Caco-2 (cell line): ENCODE measurements at places on chromosomes 5 and 9.

GRCh38 chr5:57119031-57119430 lies 54.8 kb upstream of the GPBP1 start:
- no peak overlapping the region for H3K4me3 ChIP-seq
- no peaks in the 10 kb centered on the region for H3K36me3 ChIP-seq
- no peak overlapping the region for H3K27ac ChIP-seq
- no peaks in the 10 kb centered on the region for H3K27me3 ChIP-seq
- DNase-seq: no peak
- H3K4me1 ChIP-seq: no peaks in the 10 kb centered on the region

GRCh38 chr9:137740312-137740711 lies 121.5 kb downstream of the EHMT1 start:
- H3K27me3 ChIP-seq: no peaks in the 10 kb centered on the region
- no peaks in the 10 kb centered on the region; the same call in 1 of the 2 replicates for H3K36me3 ChIP-seq
- H3K4me3 ChIP-seq: no peak overlapping the region

DNA sequence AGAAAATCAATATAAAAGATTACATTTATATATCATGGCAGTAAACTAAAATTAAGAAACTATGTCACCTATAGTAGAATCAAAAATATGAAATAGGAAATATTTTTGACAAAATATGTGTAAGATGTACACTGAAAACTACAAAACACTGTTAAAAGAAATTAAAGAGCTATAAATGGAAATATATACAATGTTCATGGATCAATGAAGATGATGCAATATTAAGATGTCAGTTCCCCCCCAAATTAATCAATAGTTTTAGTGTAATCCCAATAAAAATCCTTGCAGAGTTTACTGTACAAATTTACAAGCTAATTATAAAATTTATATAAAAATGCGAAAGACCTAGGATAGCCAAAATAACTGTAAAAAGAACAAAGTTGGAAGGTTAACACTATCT lies 173.0 kb upstream of the ADRA1B start:
- H3K4me3 ChIP-seq: no peak overlapping the region
- H3K27me3 ChIP-seq: no peaks in the 10 kb centered on the region
- DNase-seq: no peak
- no peaks in the 10 kb centered on the region for H3K4me1 ChIP-seq
- no peaks in the 10 kb centered on the region for H3K36me3 ChIP-seq

GRCh38 chr5:172603251-172603806 lies 37.7 kb upstream of the NEURL1B start:
- peak; percentile 16 for DNase-seq
- H3K4me1 ChIP-seq: no peaks in the 10 kb centered on the region
- no peaks in the 10 kb centered on the region for H3K36me3 ChIP-seq
- no peaks in the 10 kb centered on the region for H3K27me3 ChIP-seq
- H3K4me3 ChIP-seq: no peak overlapping the region
- no peak overlapping the region for H3K27ac ChIP-seq

DNA sequence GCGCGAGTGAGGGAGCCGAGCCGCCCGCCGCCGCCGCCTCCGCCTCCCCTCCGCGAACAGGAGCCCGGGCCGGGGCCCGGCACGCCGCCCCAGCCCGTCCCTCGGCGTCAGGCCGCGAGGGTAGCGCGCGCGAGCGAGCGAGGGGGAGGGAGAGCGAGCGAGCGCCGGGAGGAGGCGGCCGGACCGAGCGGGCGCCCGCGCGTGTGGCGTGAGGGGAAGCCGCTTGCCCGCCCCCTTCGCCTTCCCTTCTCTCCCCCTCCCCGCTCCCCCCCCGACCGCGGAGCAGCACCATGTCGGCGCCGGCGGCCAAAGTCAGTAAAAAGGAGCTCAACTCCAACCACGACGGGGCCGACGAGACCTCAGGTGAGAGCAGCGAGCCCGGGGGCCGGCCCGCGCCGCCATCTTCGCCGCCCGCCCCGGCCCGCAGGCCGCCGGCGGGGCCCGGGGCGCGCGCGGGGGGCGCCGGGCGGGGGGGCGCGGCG lies 312 bp downstream of the SET start:
- H3K4me3 ChIP-seq: peak overlapping the region; percentile 68
- peaks cover 29% of the 10 kb centered on the region for H3K4me1 ChIP-seq
- H3K27me3 ChIP-seq: no peaks in the 10 kb centered on the region
- H3K27ac ChIP-seq: peak overlapping the region; percentile 83

GRCh38 chr5:100623719-100624118 lies 88.5 kb downstream of the FAM174A start:
- no peak overlapping the region for H3K4me3 ChIP-seq

DNA sequence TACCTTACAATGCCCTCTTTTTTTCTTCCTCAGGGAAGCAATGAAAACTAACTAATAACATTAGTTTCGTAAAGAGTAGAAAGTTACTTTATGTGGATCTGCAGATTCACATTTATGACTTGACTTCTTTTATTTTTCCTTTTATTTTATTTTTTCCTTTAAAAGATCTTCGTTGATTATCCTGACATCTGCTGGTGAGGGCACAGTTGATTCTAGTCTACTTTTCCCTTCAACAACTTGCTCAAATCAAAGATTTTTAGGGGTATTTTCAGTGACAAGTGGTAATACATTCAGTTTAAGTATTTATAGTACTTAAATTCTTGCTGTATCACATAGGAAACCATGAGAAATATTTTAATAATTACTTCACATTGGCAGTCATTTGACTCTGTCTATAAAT lies 4.9 kb downstream of the EDIL3 start:
- no peaks in the 10 kb centered on the region for H3K4me1 ChIP-seq
- DNase-seq: no peak
- H3K27ac ChIP-seq: no peak overlapping the region
- H3K27me3 ChIP-seq: no peaks in the 10 kb centered on the region
- H3K36me3 ChIP-seq: no peaks in the 10 kb centered on the region

- no peak overlapping the region for H3K27ac ChIP-seq
- H3K4me3 ChIP-seq: no peak overlapping the region
- 0 out of 2 replicates have a peak, but pooled peaks cover 7% of the 10 kb centered on the region for H3K4me1 ChIP-seq
- H3K27me3 ChIP-seq: no peaks in the 10 kb centered on the region
These were observed 28.2 kb upstream of the C5orf63 start for GRCh38 chr5:127101533-127101932.

- H3K4me3 ChIP-seq: no peak overlapping the region
- no peaks in the 10 kb centered on the region for H3K27me3 ChIP-seq
- peaks cover 26% of the 10 kb centered on the region for H3K4me1 ChIP-seq
These were observed 199.6 kb upstream of the DAB2 start for GRCh38 chr5:39624268-39624886.

DNA sequence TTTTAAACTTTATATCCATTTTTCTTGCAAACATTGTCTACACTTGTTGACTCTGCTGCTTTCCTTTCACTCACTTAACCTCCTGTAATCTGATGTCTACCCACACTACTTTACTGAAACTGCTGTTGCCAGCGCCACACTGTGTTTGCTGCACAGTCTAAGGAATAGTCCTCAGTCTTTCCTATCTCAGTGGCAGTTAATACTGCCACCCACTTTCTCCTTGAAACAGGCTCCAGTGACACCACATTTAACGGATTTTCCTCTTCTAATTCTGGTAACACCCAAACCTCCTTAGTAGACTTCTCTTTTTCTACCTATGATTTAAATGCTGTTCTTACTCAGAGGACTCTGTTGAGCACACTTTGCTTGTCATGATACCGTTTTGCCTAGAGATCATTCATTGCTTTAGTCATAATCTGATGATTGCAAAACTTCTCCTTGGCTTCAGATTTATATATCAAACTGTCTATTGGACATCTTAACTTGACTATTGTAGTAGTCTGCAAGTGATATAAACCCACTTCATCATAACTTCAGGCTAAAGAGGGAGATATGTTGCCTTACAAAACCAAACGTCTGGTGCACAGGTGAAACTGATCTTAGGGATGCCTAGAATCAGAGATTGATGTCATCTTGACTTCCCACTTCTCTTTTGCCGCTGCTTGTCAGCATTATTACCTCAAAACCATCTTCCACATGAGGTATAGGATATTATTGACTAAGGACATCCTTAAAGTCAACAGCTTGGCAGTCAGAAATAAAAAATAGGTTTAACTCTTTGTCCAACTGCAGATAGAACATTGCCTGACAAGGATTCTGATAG lies 94.1 kb downstream of the CDC42SE2 start:
- H3K4me3 ChIP-seq: no peak overlapping the region
- H3K27me3 ChIP-seq: no peaks in the 10 kb centered on the region
- DNase-seq: no peak
- peaks cover 8% of the 10 kb centered on the region; the same call in 1 of the 2 replicates for H3K4me1 ChIP-seq
- H3K27ac ChIP-seq: no peak overlapping the region

GRCh38 chr9:128558431-128559310 lies 6.3 kb downstream of the SPTAN1 start:
- H3K27ac ChIP-seq: peak overlapping the region; percentile 85
- peaks cover 53% of the 10 kb centered on the region for H3K4me1 ChIP-seq
- DNase-seq: peak; percentile 76
- H3K36me3 ChIP-seq: no peaks in the 10 kb centered on the region; the same call in 1 of the 2 replicates
- H3K4me3 ChIP-seq: no peak overlapping the region
- no peaks in the 10 kb centered on the region for H3K27me3 ChIP-seq

DNA sequence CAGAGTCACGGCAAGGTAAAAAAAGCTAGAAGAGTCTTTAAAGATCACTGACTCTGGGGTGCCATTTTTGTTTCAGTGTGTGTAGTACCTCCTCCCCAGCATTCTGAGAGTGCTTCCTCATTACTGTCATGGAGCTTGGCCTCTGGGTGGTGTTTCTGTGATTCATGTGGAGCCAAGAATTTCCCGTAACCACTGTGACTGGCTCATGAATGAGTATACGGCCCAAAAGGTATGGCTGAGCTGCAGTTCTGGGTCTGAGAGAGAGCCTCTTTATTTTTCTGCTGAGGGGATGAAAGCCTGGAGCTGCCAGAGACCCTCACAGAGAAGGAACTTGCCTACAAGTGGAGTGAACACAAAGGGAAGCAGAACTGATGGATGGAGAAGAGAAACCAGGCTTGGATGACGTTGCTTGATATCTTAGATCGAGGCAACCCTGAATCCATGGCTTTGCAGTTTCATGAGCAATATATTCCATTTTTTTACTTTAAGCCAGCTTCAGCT lies 85.6 kb downstream of the PTTG1 start:
- H3K36me3 ChIP-seq: no peaks in the 10 kb centered on the region
- DNase-seq: no peak
- no peaks in the 10 kb centered on the region for H3K4me1 ChIP-seq
- no peak overlapping the region for H3K27ac ChIP-seq
- no peaks in the 10 kb centered on the region for H3K27me3 ChIP-seq
- H3K4me3 ChIP-seq: no peak overlapping the region

GRCh38 chr5:104538734-104539133 lies 976.1 kb upstream of the NUDT12 start:
- no peak for DNase-seq
- H3K4me1 ChIP-seq: peaks cover 5% of the 10 kb centered on the region; the same call in 1 of the 2 replicates
- no peaks in the 10 kb centered on the region for H3K27me3 ChIP-seq
- H3K27ac ChIP-seq: no peak overlapping the region
- no peaks in the 10 kb centered on the region for H3K36me3 ChIP-seq

- no peak for DNase-seq
- H3K4me1 ChIP-seq: no peaks in the 10 kb centered on the region
- H3K27ac ChIP-seq: no peak overlapping the region
- H3K36me3 ChIP-seq: no peaks in the 10 kb centered on the region
These were observed 161.9 kb downstream of the ZSWIM6 start for GRCh38 chr5:61493973-61494372.

GRCh38 chr5:131280417-131280816 lies 16.6 kb downstream of the CDC42SE2 start:
- no peak overlapping the region for H3K4me3 ChIP-seq
- H3K27ac ChIP-seq: peak overlapping the region; percentile 72
- no peaks in the 10 kb centered on the region for H3K27me3 ChIP-seq
- no peak for DNase-seq

- H3K4me3 ChIP-seq: no peak overlapping the region
- H3K27ac ChIP-seq: no peak overlapping the region
- no peak for DNase-seq
- no peaks in the 10 kb centered on the region for H3K27me3 ChIP-seq
- no peaks in the 10 kb centered on the region for H3K36me3 ChIP-seq
- H3K4me1 ChIP-seq: no peaks in the 10 kb centered on the region
These were observed 199.0 kb downstream of the DNAH5 start for GRCh38 chr5:13745508-13745907.

- peaks cover 6% of the 10 kb centered on the region; the same call in 1 of the 2 replicates for H3K4me1 ChIP-seq
- H3K27ac ChIP-seq: no peak overlapping the region
- DNase-seq: peak; percentile 19
- H3K36me3 ChIP-seq: no peaks in the 10 kb centered on the region
These were observed 70.2 kb upstream of the COL5A1 start for GRCh38 chr9:134571326-134571931.

- DNase-seq: no peak
- H3K27ac ChIP-seq: no peak overlapping the region
- 0 out of 2 replicates have a peak, but pooled peaks cover 4% of the 10 kb centered on the region for H3K4me1 ChIP-seq
- H3K36me3 ChIP-seq: no peaks in the 10 kb centered on the region
These were observed 424 bp downstream of the INSYN2B start for GRCh38 chr5:169979871-169980270.

GRCh38 chr5:11852717-11853087 lies 51.5 kb downstream of the CTNND2 start:
- no peaks in the 10 kb centered on the region for H3K36me3 ChIP-seq
- H3K4me3 ChIP-seq: no peak overlapping the region
- DNase-seq: no peak
- no peak overlapping the region for H3K27ac ChIP-seq
- H3K4me1 ChIP-seq: no peaks in the 10 kb centered on the region

DNA sequence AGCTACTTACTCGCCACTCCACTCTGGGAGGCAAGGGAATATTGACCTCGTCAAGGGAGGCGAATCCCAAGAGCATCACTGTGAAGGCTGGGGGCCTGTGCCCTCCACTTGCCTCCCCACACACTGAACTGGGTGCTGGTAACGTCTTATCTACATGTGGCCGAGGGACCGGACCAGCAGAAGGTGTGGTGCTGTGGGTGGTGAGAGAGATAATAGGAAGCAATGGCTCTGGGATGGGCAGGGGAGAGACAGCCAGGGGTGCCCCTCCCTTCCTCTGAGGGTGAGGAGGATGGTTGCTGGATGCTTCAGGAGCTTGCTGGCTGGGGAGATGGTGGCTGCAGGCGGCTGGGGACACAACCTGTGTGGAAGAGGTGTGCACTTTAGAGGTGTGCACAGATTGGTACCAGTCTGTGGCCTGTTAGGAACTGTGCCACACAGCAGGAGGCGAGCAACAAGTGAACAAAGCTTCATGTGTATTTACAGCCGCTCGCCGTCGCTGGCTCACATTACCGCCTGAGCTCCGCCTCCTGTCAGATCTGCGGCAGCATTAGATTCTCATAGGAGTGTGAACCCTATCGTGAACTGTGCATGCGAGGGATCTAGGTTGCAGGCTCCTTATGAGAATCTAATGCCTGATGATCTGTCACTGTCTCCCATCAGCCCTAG lies 100.3 kb downstream of the ENTREP1 start:
- H3K27ac ChIP-seq: no peak overlapping the region
- H3K4me3 ChIP-seq: no peak overlapping the region
- H3K4me1 ChIP-seq: no peaks in the 10 kb centered on the region
- H3K27me3 ChIP-seq: no peaks in the 10 kb centered on the region
- DNase-seq: no peak

- H3K27me3 ChIP-seq: no peaks in the 10 kb centered on the region
- no peaks in the 10 kb centered on the region for H3K4me1 ChIP-seq
- H3K36me3 ChIP-seq: no peaks in the 10 kb centered on the region
- no peak for DNase-seq
- no peak overlapping the region for H3K4me3 ChIP-seq
- no peak overlapping the region for H3K27ac ChIP-seq
These were observed 72.2 kb upstream of the TNFSF8 start for GRCh38 chr9:115002371-115003120.
